Nucleus accumbens (tissue), 56 donors: ENCODE measurements at places on chromosomes 12 and 14.

DNA sequence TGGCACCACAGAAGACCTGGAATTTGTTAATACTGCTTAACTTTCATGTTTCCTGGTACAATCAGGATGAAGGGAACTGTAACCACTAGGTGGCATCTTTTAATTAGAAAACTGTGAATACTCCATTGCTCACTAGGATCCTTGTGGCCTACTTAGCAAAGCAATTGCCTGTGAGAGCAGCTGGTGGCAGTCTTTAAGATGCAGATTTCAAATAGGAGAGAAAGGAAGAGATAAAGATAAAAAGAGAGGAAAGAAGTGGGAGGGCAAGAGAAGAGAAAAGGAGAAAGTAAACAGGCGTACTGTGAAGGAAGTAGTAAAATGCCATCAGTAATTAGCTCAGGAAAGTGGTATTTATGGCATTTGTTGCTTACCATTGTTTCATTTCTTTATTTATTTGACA, 114.5 kb downstream of the RAD51B start:
- DNase-seq: no peak

- DNase-seq: no peak
These were observed 247.9 kb downstream of the SSPN start for GRCh38 chr12:26443309-26443708.

DNA sequence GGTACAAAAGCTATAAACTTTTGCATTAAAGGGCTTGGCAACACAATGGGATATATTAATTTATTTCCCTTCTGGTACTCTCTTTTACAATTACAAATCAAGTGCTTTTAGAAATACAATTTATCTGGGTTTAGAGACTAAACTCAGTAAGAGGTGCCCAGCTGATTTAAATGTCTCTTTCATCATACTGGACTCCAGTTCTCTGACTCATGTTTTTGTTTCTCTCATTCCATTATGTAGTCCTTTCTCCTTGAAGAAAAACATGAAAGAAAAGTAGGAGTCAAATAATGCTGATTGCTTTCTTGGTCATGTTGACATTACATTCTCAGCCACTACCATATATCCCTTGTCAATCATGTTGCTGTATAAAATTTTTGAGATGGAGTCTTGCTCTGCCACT, 36.3 kb upstream of the CFL2 start:
- no peak for DNase-seq

DNA sequence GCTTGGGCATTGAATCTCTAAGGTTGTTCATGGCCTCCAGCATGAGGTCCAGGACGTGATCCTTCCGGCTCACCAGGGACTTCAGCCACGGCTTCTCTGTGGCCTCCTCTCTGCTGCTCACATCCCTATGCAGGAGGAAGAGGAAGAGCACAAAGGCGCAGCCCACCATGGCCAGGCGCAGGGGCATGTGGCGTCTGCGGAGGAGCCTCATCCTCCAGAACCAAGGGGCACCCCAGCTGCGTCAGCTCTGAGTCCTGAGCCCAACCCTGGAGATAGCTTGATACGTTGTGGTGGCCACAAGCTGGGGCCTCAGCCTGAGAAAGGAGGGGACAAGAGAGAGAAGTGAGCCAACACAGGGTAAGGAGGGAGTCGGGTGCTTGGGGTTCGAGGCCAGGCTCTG, 11.6 kb downstream of the GALNT6 start:
- DNase-seq: no peak

DNA sequence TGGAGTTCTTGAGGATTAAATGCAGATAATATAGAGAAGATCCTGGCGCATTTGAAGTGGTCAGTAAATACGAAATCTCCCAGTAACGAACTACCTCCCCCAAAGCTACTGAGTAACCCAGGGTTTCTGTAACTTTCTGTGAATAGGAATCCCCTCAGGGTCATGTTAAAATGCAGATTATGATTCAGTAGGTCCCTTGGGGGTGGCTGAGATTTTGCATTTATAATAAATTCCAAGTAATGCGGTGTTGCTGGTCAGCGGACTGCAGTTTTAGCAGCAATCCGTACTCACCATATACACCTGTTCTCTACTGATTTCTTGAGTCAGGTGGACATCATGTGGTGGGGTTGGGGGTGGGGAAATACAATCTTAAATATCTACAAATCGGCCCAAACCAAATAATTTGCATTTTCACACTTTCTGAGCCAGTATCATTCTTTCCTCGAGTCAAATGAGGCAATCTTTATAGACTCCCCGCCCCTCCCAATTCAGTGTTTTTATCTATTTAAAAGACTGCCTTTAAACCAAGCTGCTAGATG, 868 bp downstream of the SPATA7 start:
- no peak for DNase-seq

DNA sequence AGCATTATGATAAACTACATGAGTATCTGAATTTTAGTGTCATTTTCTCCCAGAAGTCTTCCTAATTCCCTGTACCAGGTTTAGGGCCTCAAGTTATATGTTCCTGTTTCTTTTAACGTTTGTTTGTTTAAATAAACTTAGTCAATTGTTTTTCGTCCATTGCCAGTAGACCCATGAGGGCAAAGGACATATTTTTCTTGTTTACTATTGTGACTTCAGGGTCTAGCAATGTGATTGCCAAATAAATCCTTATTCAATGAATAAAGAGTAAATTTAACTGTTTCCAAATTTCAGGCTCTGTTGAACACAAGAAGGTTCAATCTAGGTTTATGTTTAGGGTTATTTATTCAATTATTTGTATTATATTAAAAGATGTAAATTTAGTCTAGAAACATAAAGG, 391.6 kb upstream of the MGAT4C start:
- no peak for DNase-seq

- no peak for DNase-seq
These were observed 1480.2 kb downstream of the AACS start for GRCh38 chr12:126545411-126545810.

DNA sequence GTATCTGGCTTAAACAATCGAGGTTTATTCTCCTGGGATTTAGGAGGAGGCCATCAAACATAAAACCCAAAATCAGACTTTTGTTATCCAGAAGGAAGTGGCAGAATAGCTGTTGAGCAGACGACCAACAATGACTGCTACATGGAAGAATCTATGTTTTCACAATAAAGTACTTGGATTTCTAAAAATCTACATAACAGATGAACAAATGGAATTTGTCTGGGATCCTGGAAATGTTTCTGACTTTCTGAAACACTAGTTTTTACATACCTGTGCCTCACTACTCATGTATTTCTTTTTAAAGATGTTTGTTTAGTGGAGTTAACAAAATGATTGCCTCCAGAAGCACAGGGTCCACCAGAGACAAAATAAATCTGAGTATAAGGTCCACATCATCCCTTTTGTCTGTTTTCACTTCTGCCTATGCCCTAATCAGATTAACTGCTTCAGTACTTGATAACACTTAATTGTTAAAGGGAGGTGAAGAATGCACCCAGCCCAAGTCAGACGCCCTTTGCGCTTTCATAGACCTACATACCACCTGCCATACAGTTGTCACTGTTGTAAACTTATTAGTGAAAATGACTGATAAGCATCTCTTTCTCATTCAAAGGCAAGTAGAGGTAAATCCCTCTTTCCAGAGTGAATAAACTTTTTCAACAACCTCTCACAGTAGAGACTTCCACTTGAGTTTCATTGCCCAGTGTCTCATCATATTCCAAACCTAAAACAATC, 164.6 kb downstream of the EGLN3 start:
- no peak for DNase-seq

GRCh38 chr14:105092171-105093037, 27.2 kb upstream of the GPR132 start:
- no peak for DNase-seq

GRCh38 chr14:24160499-24160849, 591 bp upstream of the IRF9 start:
- no peak for DNase-seq

DNA sequence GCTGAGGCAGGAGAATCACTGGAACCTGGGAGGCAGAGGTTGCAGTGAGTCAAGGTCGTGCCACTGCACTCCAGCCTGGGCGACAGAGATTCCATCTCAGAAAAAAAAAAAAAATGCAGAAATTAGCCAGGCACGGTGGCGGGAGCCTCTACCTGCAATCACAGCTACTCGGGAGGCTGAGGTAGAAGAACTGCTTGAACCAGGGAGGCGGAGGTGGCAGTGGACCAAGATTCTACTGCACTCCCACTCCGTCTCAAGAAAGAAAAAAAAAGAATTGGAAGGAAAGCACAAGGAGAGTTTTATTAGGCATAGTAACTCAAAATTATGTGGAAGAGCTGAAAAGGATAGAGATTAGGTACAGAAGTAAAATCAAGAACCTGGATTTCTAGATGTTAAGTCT, 20.8 kb upstream of the AMHR2 start:
- DNase-seq: no peak

GRCh38 chr14:72463291-72463866, 430.5 kb downstream of the DPF3 start:
- no peak for DNase-seq

GRCh38 chr12:57993030-57993429, 51.7 kb downstream of the ATP23 start:
- no peak for DNase-seq

DNA sequence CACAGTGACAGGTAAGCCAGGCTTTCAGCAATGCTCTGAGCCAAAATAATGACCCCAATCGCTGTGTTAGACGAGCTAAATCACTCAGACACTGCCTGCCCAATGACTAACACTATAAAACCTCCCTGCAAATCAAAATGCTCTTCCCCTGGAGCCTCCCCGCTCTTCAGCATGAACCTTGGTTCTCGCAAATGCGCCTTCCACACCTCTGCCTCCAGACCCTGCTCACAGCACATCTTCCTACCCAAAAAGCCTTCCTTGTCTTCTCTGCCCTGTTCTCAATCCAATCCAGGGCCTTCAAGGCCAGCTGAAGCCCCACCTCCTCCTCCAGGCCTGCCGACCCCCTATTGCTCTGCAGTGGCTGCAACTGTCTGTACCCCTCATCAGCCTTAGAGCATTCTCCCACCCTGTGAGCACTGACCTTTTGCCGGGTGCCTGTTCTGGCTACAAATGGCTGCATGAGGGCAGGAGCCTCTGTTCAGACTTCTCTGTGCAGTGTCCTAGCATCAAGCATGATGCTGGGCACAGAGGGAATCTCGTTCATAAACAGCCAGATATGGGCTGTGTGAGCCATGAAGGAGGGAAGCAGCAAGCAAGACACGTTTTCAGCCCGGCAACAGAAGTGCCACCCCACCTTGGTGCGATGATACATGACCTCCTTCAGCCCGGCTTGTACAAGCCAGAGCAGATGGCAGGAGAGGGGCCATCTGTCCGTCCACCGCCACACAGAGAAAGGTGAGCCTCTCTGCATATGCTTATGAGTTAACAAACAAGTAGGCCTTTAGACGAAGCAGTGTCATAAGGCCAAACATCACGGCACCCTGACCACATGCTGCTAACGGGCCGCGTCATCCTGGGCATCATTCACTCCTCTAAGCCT, 64.5 kb upstream of the DDX11 start:
- no peak for DNase-seq

- no peak for DNase-seq
These were observed 220.1 kb upstream of the C14orf180 start for GRCh38 chr14:104359301-104359968.
